ENCODE measurements at places on chromosomes 11 and 22. TPM values are rescaled to one million over a fixed set of nuclear protein-coding genes. Genes with fewer than 3 reads are reported as not detected.

DNA sequence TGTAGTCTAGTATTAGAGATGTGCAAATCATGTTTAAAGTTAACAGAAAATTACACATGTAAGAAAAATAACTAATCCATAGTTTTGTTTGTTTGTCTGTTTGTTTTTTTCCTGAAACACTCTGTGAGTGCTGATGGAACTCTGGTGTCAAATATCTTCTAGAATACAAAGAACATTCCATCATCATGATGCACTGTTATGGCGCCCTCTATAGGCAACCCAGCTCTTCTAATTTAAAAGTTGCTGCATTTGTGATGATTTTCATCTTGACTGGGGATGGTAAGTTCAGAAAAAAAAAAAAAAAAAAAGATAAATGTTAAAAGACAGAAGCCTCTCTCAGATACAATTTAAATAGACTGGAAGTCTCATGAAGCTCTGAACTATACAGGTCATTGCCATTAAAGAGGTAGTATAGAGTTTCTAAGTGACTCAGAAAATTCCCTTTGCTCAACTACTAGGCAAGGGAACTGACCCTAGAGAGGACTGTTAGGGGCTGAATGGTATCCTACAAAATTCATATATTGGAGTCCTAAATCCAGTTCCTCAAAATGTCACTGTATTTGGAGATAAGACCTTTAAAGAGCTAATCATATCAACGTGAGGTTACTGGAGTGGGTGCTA is 597.2 kb upstream of the ANO3 start:
- DNase-seq: no peak

GRCh38 chr11:102429691-102430090 is 22.9 kb downstream of the TMEM123 start:
- DNase-seq: no peak

DNA sequence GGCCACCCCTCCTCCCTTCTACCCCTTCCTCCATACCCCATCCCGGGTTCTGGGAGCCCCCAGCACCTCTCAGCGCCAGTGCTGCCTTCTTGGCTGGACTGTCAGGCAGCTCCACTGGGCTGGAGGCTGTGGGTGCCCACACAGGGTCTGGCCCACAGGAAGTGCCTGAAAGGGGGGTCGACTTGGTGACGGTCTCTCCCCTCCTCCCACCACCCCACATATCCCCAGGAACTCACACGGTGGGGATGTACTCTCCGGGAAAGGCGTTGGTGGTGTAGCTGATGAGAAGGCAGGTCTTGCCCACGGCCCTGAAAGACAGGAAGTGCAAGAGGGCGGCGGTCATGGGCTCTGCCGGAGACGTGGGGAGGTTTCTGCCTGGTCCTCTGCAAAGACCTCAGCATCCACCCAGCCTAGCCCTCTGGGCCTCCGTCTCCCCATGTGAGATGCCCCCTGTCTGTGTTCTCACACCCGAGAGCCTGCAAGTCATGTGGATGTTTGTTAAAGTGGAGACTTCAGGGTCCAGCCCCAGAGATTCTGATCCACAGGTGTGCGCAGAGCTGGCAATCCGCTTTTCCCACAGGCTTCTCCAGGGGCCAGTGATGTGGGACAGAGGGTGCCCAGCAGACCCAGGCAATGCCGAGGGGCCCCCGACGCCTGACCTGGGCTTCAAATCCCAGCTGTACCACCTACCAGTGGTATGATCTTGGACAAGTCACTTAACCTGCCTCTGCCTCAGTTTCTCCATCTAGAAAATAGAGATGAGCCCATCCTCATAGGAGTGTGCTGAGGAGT is 2.5 kb downstream of the RAC2 start:
- DNase-seq: no peak

Gene OR10W1
- not detected for total RNA-seq

DNA sequence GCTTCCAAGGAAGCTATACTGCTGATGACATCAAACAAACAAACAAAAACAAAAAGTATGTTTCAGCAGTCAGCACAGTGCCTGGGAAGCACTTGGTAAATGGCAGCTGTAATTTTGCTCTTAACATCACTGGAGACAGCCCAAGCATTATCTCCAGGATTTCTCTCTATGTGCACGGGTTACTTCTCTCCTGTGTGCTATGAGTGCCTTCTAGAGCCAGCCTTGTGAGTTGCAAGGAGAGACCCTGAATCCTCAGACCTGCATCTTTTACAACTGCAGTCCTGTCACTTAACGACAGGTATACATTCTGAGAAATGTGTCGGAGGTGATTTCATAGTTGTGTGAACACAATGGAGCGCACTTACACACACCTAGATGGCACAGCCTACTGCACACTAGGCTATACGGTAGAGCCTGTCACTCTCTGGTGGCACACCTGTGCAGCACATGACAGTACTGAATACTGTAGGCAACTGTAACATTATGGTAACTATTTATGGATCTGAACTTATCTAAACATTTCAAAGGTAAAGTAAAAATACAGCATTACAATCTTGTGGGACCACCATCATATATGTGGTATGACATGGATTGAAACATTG is 662.5 kb upstream of the B3GAT1 start:
- no peak for DNase-seq

Gene DBX1
- total RNA-seq: not detected

DNA sequence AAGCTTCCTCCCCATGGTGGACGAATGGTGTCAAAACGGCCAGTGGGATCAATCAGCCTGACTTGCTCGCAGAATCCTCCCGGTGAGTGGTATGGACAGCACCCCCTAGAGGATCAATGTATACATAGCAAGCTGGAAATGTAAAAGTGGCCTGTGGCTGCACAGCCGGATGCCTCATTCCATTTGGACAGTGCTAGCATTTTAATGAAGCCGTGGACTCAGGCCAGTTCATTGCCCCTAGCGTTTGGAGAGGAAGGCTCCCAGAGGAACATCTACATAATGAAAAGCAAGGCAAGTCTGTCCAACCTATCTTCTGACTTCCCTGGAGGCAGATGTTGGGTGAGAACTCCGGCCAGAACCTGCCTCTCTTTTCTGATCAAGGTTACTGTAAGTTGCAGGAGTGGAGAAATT is 942.3 kb downstream of the NTM start:
- no peak for DNase-seq

DNA sequence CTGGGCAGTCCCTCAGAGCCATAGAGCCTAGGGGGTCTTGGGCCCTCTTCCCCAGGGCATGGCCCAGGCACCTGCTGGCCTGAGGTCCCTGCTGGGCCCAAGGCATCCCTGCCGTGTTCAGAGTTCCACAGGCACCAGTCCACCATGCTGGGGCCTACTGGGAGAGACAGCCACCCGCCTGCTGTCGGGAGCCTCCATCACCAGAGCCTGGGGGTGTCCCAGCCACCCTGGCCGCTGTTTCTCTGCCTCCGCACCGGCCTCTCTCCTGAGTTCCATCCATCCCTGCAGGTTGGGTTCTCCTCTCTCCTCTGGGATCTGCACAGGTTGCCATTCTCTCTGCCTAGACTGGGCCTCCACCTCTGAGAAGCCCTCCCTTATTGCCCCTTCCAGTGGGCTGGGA is 68.6 kb downstream of the KCNQ1 start:
- DNase-seq: peak; percentile 11

Gene LUZP2
- total RNA-seq: not detected

- no peak for DNase-seq
Measured at GRCh38 chr11:126725521-126725920, 275.0 kb downstream of the KIRREL3 start.

Gene SLCO2B1
- 0.42 TPM for total RNA-seq

GRCh38 chr11:68213555-68214172 is 568 bp upstream of the KMT5B start:
- DNase-seq: peak; percentile 85

DNA sequence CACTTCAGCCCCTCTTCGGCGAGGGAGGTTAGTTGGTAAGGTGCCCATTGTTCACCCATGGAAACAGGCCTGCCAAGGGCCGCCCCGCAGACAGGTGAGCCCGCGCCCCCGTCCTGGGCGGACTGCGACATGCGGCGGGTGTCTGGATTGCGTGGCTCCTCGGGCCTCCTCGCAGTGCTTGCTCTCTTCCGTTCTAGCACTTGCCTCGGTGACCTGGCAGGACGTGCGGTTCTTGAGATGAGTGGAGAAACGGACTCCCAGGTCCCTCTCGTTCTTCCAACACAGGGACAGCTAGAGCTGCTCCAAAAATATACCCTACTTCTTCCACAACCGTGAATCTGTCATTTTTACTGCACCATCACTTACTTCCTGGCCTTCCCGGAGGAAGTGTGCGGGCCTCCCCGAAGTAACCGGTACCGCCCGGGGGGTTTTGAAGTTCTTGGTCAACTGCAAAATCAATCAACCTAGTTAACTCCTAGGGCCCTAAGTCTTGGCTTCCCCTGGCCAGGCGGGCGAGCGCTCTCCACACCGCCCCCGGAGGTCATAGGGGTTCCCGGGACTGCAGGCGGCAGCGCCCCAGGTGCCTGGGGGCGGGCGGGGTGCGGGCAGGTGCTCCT is 745 bp upstream of the ZBTB44 start:
- DNase-seq: peak; percentile 35

- DNase-seq: peak; percentile 43
Measured at GRCh38 chr11:113977071-113977490, 2.2 kb downstream of the HTR3A start.

GRCh38 chr22:21593406-21594232 is 26.1 kb downstream of the UBE2L3 start:
- no peak for DNase-seq

Gene MTMR2
- 22.6 TPM for total RNA-seq

DNA sequence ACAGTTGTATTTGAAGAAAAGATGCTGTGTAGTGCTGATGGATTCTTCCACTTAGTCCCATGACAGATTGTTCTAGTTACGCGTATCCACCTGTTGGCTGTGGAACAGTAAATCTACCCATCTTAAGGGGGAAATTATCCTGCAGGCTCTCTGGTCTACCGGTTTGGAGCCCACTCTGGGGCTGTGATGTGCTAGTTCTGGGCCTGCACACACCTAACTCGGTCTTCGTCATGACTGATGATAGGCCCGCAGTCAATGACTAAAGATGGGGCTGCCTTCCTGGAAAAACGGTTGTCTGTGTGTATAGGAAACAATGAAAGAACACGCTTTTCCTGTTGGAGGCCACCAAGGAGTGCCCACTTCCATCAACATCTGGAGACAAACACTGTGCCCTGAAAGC is 6.2 kb upstream of the RBM4B start:
- no peak for DNase-seq

DNA sequence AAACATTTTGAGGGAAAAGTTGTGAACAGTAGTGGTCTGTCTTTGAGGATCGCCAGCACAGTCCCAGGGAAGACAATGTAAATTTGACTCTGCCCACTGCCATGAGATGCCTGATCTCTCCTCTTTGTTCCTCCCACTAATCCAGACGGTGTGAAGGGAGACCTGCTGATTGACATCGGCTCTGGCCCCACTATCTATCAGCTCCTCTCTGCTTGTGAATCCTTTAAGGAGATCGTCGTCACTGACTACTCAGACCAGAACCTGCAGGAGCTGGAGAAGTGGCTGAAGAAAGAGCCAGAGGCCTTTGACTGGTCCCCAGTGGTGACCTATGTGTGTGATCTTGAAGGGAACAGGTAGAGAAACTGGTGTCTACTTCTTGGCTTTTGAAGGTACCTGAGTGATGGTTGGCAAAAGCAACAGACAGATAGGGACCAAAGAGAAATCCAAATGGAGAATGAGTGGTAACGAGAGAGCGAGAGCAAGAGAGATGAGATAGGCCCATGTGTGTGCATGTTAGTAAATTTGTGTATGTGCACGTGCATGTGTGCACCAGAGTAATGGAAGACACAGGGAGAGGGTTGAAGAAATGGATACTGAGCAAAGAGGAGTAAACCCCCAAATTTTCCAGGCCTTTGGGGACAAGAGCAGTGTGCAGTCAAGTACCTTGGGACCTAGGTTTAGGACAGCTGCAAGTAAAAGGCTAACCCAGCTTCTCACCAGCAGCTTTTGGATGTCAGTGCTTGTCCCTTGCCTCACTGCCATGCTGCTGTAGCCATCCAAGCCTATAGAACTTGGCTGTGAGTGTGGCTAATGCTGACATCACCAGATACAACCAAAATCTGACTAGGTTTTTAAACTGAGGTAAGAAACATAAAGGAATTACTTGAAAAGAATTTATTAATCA is 1.9 kb downstream of the NNMT start:
- no peak for DNase-seq

Gene OR52I1
- not detected for total RNA-seq

- peak; percentile 81 for DNase-seq
Measured at GRCh38 chr11:61891331-61892084, at the start of gene FADS3. Gene FADS3 (minus strand): TSS chr11:61891545. CDS start chr11:61891381, 164 bp downstream.

- DNase-seq: no peak
Measured at GRCh38 chr11:297051-297585, 2.2 kb downstream of the IFITM5 start.

DNA sequence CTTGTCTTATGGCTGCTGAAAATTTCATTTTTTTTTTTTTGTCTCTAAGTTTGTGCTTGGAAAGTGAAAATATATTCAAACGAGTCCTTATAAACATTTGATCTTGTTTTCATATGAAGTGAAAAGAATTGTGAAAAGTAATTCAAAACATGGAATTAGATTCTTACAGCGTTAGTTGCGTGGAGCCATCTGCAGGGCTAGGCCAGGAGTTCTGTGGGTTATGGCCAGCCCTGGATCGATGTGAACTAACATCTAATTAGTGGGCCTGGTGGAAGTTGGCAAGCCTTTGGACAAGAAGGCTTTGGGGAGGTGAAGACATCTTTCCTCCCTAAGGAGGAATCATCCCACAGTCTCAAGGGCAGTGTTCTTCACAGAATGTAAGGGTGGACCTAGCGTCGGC is 37.2 kb downstream of the PARVA start:
- no peak for DNase-seq

Gene C22orf42
- not detected for total RNA-seq

GRCh38 chr11:66285250-66285947 is 3.5 kb downstream of the YIF1A start:
- no peak for DNase-seq

Gene HEPHL1
- total RNA-seq: not detected

Gene OR10A6
- total RNA-seq: not detected

DNA sequence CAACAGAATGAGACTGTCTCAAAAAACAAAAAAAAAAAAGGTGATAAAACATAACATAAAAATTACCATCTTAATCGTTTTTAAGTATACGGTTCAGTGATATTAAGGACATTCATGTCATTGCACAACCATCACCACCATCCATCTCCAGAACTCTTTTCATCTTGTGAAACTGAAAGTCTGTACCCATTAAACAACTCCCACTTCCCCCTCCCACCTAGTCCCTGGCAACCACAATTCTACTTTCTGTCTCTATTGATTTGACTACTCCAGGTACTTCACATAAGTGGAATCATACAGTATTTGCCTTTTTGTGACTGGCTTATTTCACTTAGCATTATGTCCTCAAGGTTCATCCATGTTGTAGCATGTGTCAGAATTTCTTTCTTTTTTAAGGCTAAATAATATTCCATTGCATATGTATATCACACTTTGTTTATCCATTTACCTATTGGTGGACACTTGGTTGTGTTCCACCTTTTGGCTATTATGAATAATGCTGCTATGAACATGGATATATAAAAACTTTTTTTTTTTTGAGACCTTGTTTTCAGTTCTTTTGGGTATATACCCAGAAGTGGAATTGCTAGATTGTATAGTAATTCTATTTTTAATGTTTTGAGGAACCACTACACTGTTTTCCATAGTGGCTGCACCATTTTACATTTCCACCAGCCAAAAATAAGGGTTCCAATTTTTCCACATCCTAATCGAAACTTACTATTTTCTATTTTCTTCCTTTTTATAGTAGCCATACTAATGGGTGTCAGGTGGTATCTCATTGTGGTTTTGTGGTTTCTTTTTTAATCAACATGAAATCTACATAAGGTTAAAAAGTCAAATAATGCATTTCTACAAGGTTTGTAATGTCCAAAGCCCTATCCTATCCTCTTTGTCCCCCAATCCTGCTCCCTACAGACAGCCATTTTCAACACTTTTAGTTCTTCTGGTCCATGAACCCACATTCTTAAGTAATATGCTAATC is 23.4 kb upstream of the PIK3C2A start:
- no peak for DNase-seq

Gene PLEKHA7
- total RNA-seq: 4.9 TPM
